Stimulated activated CD4-positive, alpha-beta T cell treated with anti-CD3 and anti-CD28 coated beads, Interleukin-1b, Interleukin-23, amount 100 ng/mL, for 48 hours (primary cell): ENCODE measurements at places on chromosomes 5 and 9.

DNA sequence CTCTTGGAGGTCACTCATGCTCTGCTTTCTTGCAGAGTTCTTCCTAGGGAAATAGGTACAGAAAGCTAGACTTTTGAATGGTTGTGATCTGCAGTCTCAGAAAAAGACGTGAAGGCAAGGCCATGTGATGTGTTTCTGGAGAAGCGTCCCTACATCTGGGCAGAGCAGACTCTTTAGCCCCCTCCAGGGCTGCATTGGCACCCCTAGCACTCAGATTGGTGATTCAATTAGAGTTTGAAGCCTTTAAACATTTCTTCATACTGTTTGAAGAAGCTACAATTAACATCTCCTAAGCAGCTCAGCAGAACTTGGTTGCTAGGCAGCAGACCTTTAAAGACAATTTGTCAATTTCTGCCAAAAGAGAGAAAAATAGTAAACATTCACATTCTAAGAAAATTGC, 21.6 kb downstream of the JADE2 start:
- DNase-seq, result no peak

GRCh38 chr5:89844548-89844947, 565.0 kb downstream of the CETN3 start:
- no peak for DNase-seq

- no peak for DNase-seq
Observed at GRCh38 chr9:135076143-135076875, 11.2 kb upstream of the OLFM1 start.

DNA sequence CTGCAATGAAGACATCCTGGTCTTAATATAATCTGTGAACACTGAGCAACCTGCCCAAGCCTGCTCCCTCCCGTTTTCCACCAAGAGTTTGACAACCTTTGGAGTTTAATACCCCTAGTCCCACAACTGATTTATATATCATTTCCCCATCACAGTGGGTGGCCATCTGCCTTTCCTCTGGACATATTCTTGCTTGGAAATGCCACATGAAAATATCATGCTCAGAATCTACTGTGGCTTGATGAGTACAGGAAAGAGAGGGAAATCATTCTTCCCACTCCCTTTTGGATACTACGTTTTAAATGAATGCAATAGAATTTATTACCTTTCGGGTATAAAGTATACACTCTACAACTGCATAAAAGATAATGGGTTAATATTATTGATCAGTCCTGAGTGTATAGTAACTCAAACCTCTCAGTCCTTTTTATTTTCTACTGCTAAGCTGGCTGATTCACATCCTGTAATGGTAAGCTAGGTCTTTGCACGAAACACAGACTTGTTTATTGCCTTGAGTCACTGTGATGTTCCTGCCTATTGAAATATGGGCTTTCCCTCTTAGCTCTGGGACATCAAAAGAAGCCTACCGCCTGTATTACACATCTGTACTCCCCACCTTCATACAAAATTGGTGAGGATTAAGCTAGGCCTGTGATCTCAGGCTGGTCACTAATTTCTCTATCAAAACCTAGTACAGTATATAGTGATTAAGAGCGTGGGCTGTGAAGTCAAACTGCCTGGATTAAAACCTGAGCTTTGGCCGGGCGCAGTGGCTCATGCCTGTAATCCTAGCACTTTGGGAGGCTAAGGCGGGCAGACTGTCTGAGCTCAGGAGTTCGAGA, 67.6 kb upstream of the NR5A1 start:
- DNase-seq, result no peak

- no peak for DNase-seq
Observed at GRCh38 chr5:34469971-34470370, 186.2 kb upstream of the RAI14 start.

DNA sequence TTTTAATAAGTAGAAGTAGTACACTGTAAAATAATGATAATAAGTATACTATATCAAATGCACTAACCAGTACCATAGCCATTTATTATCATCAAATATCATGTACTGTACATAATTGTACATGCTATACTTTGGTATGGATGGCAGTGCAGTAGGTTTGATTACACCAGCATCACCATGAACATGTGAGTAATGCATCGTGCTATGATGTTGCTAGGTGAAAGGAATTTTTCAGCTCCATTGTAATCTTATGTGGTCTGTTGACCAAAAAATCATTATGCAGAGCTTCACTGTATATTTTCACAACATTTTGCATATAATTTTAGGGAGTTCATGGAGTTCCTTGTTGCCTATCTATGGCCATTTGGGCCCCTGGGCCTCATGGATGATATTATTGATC, 72.2 kb upstream of the HMHB1 start:
- no peak for DNase-seq

DNA sequence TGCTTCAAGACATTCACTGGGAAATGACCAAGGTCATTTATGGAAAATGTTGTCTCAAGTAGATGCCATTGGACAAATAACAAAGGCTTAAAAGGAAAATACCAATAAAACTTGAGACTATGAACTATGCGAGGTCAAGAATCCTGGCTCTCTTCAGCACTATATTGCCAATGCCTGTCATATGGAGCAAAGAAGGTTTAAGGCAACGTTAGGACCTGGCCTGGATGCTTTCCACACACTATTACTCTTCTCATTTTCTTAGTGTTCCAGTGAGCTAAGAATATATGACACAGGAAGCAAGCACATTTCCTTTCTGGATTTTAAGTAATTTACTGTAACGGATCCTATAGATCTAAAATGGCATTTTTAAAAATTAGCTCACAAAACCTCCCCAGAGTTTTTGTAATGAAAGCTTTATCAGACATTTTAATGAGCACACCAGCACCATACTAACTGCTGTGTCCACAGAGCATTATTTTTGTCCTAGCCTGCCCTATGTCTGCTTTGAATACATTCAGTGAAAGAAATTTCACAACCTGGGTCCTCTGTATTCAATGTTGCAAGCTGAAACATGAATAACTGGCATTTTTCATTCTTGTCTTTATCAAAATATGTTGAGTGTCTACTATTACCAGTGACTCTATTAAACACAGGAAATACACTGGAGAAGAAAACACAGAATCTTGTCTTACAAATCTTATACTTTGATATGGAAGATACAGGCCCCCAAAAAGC, 315.6 kb downstream of the CETN3 start:
- no peak for DNase-seq

DNA sequence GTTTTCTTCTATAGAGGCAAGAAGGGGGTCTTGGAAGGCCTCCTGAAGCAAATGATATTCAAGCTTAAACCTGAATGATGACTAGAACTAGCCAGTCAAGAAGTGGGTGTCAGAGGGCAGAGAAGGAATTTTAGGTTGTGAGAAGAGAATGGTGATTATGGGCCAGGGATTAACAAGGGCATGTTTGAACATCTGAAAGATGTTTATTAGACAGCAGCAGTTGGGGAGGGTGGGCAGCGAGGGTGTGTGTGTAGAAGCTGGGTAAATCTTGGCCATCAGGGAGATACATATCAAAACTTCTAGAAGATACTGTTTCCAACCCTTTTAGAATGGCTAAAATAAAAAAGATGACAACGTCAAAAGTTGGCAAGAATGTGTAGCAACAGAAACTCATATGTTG, 54.5 kb downstream of the MAN2A1 start:
- DNase-seq, result no peak

DNA sequence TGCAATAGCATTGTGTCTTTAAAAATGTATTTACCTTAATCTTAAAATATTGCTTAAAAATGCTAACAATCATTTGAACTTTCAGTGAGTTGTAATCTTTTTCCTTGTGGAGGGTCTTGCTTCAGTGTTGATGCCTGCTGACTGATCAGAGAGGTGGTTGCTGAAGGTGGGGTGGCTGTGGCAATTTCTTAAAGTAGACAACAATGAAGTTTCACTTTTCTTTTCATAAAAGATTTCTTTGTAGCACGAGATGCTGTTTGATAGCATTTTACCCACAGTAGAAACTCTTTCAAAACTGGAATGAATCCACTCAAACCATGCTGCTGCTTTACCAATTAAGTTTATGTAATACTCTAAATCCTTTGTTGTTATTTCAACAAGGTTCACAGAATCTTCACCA, 50.8 kb downstream of the NR3C1 start:
- no peak for DNase-seq

- DNase-seq, result peak; percentile 13
Observed at GRCh38 chr9:27504259-27504658, 19.8 kb upstream of the IFNK start.

DNA sequence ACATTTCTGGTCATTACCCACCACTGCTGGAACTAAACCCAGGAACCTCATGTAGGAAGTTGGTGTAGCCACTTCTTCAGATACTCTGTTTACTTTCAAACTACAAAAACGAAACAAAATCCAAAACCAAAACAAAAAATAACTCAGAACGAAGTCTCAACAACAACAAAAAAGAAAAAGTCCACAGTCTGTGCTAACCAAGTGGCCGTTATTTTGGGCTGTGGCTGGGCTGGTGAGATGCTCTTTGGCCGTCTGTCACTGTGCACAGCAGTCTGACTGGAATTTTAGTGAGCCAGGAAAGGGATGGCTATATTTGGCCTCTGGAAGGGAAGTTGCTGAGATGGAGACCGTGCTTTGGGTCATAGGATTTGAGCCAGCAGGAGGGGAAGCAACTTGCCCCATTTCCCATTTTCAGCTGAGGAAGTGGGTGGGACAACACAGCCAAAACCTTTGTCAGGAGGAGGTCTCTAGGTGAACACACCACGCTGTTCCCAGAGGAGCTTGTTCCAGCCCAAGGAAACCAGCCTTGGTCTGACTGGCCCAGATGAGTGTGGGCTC, 334.1 kb downstream of the ZSWIM6 start:
- no peak for DNase-seq

GRCh38 chr5:78515670-78516069, 132.9 kb downstream of the LHFPL2 start:
- no peak for DNase-seq

- no peak for DNase-seq
Observed at GRCh38 chr5:644509-644908, 32.4 kb downstream of the CEP72 start.

GRCh38 chr9:98908897-98909634, 34.6 kb upstream of the COL15A1 start:
- DNase-seq, result no peak
